ENCODE measurements at places on chromosomes 3 and 15.

DNA sequence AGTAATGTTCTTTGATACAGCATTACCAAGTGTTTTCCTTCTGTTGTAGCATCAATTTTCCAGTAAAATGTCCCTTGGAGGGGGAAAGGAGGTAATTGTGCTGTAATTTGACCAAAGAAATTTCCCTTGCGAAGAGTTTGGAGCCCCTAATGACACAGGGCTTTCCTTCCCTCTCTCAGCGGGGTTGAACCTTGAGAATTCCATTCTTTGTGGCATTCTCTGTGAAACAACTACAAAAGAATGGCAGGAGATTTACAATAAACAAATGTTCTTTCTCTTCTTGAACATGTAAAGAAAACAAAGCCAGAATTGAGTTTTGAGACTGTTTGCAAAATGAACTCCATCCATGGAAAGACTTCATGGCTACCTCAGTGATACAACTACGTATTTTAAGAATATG, 53.4 kb downstream of the SIDT1 start:
- no peak for DNase-seq

- no peak for DNase-seq
Measured at GRCh38 chr3:117366574-117366973, 657.0 kb downstream of the TUSC7 start.

GRCh38 chr15:32736701-32737061, 18.9 kb downstream of the GREM1 start:
- DNase-seq: no peak

GRCh38 chr3:123785602-123786001, 98.5 kb downstream of the MYLK start:
- no peak for DNase-seq

DNA sequence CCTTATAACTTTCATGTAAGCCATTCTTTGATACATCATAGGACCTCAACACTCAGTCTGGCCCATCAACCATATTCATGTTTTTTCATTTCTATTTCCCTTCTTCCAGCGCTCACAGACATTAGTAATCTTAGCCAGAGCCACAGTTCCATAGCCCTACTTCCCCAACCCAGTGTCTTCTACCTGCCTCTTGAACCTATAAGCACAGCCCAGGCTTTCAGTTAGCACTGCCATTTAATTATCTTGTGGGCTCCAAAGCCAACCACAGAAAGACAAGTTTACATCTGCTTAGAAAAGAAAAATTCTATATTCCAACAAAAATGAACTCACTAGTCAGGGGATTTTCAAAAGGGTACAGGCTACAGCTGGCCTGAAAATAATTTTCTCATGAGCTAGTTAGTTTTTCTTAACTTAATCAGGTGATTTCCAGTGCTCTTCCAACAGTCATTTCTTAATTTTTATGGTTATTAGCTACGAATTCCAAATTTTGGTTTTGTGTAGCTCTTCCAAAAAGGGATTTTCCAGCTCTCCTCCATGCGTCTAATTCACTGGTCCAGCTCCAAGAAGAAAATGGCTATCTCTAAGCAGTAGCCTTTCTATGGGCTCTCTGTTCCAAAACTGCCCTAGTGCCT, 13.7 kb downstream of the CD200 start:
- DNase-seq: no peak

- no peak for DNase-seq
Measured at GRCh38 chr3:66991459-66991858, 6.6 kb upstream of the KBTBD8 start.

DNA sequence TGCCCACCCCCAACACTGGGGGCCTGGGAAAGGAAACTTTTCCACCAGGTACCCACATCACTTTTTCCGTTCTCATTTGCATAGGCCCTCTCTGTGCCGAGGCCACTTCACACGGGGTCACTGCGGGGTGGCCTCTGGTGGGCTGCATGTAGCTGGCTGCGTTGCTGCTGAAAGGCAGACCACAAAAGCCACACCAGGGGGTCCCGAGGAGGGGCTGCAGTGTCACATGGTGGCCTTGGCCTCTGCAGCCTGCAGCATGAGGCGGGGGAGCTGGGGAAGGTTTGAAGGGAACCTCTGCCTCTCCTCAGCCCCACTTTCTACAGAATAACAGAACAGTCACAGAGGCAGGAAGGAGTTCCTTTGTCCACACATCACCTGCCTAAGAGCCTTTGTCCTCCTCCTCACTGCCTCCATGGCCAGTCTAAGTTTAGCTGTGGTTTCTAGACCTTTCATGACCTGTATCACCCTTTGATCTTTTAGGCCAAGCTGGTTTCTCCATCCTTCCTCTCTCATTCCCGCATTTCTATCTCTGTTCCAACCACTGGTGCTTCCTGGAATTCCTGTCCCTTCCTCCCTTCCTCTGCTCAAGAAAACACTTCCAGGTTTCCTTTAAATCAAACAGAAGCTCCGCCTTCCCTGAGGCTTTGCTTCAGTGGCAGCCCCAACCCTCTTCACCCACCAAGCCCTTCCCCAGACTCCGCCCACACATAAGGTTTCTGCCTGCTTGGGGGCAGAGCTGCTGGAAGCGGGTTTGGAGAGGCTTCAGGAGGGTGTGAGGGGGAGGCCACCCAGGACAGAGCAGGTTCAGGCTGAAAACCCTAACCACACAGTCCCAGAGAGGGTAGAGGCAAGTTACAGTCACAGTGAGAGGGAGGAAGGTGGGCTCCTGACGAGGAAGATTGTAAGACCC, 150.7 kb upstream of the TLE3 start:
- DNase-seq: peak; percentile 72

- DNase-seq: no peak
Measured at GRCh38 chr3:150917951-150918350, 12.7 kb upstream of the MINDY4B start.

DNA sequence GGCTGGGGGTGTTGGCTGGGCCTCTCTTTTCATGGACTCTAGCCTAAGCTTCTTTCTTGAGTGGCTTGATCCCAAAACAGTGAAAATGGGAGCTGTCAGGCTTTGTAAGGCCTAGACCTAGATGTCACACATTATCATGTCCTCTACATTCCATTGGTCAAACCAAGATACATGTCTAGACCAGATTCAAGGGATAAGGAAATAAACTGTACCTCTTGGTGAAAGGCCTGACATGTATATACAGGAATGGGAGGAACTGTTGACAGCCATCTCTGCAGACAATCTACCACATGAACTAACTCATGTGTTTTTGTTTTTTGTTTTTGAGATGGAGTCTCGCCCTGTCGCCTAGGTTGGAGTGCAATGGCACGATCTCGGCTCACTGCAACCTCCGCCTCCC, 11.1 kb upstream of the RPP25 start:
- DNase-seq: no peak

- DNase-seq: no peak
Measured at GRCh38 chr15:85543741-85544155, 163.3 kb downstream of the AKAP13 start.

- DNase-seq: no peak
Measured at GRCh38 chr3:123880998-123881561, 3.1 kb downstream of the MYLK start.

GRCh38 chr3:27680517-27681246, 41.4 kb downstream of the EOMES start:
- no peak for DNase-seq

DNA sequence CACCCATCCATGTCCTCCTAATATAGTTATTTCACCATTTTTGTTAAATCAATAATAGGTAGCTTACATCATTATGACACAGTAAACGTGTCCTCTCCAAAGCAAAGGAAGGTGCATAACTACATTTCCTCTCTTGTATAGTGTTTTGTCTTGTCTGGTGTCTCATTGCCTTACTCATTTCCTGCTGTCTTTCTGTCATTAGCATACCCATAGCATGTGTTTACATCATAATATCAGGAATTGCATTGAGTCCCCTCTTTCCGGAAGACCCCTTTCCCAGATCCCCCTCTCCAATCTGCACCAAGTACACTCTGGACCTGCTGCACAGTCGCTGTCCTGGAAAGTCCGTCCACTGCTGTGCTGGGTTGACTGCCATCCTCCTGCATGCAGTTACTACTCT, 47.9 kb downstream of the SOX14 start:
- DNase-seq: no peak

DNA sequence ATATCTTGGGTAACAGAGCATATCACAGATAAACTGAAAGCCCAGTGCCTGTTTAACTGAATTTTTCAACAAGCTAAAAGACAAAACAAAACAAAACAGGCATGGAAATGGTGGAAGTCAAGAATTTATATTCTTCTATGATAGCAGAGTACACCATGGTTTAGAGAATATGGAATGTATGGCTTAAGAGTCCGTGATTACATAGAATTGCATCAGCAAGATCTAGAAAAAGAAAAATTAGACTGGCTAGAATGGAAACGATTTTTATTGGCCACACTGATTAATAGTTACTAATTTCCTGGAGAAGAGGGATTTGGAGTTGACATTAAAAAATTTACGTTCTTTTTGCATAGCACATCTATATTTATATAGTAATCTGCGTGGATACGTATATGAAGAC, 435.2 kb upstream of the DPPA4 start:
- DNase-seq: no peak

GRCh38 chr15:90561344-90562244, 31.9 kb downstream of the CRTC3 start:
- DNase-seq: no peak

DNA sequence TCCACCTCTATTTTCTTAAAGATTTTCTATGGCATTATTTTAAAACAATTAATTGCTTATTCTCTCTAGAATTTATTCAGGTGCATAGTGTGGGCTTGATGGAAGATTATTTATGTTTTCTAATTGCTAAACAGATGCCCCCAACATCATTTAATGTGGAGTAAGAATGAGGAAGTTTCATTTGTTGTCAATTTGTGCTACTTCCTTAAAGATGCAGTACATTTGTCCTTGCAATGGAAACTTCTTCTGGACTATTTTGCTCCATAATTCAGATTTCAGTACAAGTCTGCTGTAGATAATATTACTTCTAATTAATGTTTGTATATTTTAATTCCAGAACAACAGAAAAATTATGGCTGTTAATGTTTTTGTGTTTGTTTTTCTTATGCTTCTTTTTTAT, 104.8 kb downstream of the TGFBR2 start:
- no peak for DNase-seq

DNA sequence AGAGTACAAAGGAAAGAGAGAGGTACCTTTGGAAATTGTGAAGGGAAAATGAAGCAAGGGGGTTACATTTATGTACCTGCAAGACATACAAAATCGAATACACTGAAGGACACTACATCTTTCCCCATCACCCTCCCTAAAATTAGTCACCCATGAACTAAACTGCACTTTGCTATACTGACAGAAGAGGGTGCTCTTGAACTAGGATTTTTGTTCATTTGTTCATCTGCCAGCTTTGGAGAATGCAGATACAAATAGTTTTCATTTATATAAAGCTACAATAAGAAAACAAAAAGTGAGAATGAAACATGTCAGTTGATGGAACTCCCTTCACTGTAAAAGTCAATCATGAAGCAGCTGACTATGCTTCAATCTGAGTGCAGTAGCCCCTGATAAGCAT, 55.7 kb downstream of the PCCB start:
- no peak for DNase-seq

GRCh38 chr3:145124900-145125678, 1035.9 kb downstream of the PLOD2 start:
- no peak for DNase-seq

- DNase-seq: no peak
Measured at GRCh38 chr3:175335229-175335628, 476.1 kb downstream of the NAALADL2 start.

- DNase-seq: peak; percentile 54
Measured at GRCh38 chr15:28899061-28899738, 13.4 kb downstream of the APBA2 start.
